Stimulated activated CD4-positive, alpha-beta T cell treated with anti-CD3 and anti-CD28 coated beads, TNF-alpha, amount 100 ng/mL, for 48 hours (primary cell): ENCODE measurements at places on chromosomes 5 and 9.

DNA sequence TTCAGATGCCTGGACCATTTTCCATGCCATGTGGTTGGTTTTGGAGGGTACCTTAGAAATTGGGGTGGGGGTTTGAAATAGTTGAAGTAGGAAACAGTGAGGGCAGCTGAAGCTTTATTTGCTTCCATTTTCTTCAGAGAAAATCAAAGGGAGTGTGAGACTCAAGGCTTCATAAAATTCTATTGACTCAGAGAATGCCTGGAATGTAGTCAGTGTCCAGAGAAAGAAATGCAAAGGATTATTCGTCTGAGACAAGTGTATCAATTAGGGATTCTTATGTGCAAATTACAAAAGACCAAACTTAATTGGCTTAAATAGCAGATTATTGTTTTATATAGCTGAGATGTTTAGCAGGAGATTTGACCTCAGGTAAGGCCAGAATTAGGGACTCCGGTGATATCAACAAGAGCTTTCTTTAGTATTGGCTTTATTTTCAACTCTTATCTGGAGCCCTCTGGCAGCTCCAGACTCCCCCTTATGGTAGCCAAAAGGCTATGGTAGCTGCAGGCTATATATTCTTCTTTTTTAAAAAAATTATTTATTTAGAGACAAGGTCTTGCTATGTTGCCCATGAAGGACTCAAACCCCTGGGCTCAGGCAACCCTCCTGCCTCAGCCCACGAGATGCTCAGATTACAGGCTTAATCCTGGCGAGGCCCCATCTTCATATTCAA is 38.9 kb downstream of the PTTG1 start:
- DNase-seq = no peak

- DNase-seq = no peak
Observed at GRCh38 chr5:59759600-59760351, 133.8 kb downstream of the PDE4D start.

- DNase-seq = no peak
Observed at GRCh38 chr5:71939452-71940230, 167.6 kb upstream of the MAP1B start.

DNA sequence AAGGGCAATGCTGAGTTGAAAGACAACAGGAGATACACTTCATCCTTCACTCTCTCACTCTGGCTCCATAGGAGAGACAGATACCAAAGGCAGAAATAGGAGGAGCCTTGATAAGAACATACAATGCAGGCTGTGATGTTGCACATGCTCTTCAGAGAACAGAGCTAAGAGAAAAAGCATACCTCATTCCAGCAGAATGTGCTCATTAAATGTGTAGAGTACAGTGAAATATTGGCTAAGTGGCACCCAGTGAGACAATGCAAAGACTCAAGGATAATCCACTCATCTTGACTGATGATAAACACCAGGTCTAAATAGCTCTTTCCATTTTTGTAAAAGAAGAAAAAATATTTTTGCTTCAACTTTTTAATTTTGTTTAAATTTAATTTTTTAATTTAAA is 139.7 kb downstream of the OR2K2 start:
- no peak for DNase-seq

DNA sequence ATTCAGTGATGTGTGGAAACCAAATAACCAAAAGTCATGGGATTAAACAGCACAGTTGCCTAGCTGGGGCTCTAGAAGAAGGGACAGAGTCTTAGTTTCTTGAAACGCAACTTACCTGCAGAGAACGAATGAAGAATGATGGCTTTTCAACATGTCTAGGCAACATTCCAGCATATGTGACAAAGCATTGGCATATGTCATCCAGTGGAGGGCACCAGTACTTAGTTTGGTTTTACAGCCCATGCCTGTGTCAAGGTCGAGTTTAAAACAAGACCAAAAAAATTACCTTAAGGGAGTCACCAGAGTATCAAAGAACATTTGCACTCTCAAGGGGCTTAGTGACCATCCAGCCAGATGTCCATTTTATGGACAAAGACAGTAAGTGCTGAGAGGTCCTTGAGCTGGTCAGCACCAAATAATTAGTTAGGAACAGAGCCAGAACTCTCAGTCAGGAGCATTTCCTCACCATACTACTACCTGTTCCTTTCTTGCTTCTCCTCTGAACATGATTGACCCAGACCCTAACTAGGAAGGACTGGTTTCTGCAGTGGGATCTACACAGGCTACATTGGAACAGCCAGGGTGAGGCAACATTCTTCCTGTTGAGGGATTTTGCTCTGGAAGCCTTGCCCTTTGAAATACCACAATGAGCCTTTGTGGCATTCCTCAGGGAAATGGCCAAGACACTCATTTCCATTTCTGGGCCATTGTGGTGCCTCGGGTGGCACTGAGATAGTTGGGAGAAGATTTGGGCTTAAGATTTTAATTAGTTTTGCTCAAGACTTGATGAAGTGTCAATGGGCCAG is 75.4 kb upstream of the ANKH start:
- DNase-seq = peak; percentile 15
